GM13977 (cell line): ENCODE measurements at places on chromosomes 3 and 15.

- DNase-seq = no peak
Measured at GRCh38 chr3:9226326-9226725, 23.1 kb downstream of the SRGAP3 start.

GRCh38 chr15:31513178-31513577 is 186.5 kb downstream of the KLF13 start:
- DNase-seq = no peak

DNA sequence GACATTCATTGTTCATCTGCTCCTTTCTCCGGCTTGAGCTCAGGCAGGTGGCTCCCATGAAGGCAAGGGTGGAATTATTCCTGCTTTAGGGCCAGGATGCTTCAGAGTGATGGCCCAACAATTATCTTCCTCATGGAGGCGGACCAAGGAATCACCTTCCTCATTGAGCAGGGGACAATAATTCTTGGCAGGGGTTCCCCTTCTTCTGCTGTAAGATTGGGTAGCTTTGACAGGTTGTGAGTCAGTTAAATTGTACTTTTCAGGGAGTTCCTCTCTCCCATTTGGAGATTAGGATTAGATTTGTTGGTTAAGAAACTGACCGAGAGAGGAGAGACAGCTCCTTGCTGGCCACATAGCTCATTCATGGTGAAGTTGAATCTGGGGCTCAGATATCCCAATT is 31.4 kb upstream of the CD47 start:
- DNase-seq = no peak

- no peak for DNase-seq
Measured at GRCh38 chr3:197354568-197355001, 56.2 kb upstream of the DLG1 start.

GRCh38 chr3:197353001-197353866 is 54.8 kb upstream of the DLG1 start:
- DNase-seq = no peak

DNA sequence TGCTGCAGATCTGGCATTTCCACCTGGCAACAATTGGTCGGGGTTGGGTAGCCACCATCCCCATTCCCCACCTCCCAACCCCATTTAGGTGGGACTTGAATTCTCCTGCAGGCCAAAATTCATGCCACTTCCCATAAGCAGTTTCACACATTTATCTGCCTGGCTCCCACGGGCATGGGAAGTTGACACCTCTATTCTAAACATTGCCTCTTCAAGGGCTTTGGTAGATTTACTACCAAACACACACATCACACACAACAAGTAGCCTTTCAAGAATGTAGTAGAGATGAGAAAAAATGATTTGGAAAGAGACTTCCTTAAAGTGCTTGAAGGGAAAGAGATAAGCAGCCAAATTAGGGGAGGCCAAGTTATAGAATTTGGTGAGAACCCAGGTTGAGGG is 30.9 kb downstream of the ZBTB38 start:
- DNase-seq = no peak

DNA sequence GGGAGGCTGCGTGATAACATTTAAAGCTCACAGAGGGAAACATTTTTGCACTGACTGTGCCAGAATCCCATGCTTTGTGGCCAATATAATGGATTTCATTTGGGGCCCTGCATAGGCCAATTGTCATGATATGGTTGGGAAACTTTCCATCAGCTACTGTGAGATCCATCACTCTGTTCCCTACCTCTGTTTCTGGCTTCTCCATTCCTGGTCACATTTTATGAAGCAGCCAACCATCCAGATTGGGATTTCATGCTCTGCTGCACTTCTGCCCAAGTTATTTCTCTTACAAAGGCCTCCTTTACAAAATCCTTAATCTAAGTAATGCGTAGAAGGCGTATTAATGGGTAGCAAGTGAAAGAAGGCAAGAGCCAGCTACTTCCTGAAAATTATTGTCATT is 221.1 kb downstream of the LRTM1 start:
- DNase-seq = no peak
